ENCODE measurements at places on chromosomes 7 and 10.

- no peaks in the 10 kb centered on the region for H3K36me3 ChIP-seq
- H3K27ac ChIP-seq, result no peak overlapping the region
- no peak for DNase-seq
- H3K27me3 ChIP-seq, result no peaks in the 10 kb centered on the region
- no peak overlapping the region for H3K4me3 ChIP-seq
- H3K4me1 ChIP-seq, result no peaks in the 10 kb centered on the region
Measured at GRCh38 chr7:46015107-46015868, 94.2 kb upstream of the IGFBP3 start.

DNA sequence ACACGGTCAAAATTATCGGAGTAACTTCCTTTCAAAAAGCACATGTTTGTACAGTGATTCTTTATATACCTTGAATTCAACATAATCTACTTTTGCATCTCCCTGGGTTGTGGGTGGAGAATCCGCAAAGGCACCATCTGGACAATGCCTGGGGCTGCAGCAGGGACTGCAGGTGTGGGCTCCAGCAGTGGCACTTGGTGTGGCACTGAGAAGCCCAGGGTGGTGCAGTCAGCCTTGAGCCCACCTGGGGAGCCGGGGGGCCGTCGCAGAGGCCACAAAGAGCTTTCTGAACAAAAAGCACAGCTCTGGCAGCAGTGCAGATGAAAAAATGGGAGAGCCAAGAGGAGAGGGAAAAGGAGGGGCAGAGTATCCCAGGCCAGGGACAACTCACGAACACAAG is 22.2 kb downstream of the PARD3 start:
- H3K4me1 ChIP-seq, result no peaks in the 10 kb centered on the region
- H3K27ac ChIP-seq, result no peak overlapping the region
- H3K36me3 ChIP-seq, result no peaks in the 10 kb centered on the region
- DNase-seq, result no peak

DNA sequence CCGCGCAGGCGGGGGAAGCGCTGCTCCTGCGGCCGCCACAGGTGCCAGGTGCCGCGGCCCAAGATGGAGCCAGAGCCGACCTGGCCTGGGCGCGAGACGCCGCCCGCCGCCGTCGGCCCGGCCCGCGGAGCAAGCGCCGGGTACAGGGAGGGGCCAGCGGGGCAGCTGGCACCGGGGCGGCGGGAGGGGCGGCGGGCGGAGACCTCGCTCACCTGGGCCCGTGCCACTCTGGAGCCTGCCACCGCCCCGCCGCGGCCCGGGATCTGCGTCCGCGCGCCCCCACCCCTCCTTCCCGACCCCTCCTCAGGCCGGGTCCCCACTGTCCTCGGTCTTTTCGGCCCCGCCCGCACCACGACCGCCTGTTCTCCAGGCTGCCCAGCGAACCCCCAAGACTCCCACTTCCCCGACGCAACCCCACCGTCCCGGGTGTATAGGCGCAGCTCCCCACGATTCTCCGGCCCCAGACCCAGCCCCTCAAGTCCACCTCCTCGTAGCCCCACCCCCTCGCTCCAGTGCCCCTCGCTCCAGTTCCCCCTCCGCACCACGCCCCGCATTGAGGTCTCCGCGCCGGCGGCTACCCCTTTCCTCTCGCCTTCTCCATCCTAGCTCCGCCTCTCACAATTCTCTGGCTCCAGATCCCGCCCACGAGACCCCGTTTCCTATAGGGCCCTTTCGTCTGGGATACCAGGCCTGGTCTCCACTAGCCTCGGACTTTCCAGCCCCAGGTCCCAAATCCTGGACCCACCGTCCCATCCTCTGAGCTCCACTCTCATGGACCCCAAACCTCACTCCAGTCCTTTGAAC is at the start of gene GPRIN2:
Gene GPRIN2 (minus strand): TSS at position 144 of the 804 bp plus-strand sequence. CDS start 5,922 bp downstream, outside the sequence.
- peak within 1 kb of the TSS; percentile 3 for H3K4me3 ChIP-seq
- H3K27me3 ChIP-seq, result peaks cover 6% of the 10 kb centered on the region
- no peaks in the 10 kb centered on the region for H3K36me3 ChIP-seq
- no peak within 1 kb of the TSS for H3K27ac ChIP-seq

GRCh38 chr7:137798073-137798763 is 48.6 kb downstream of the DGKI start:
- DNase-seq, result no peak
- no peak overlapping the region for H3K27ac ChIP-seq
- no peaks in the 10 kb centered on the region for H3K4me1 ChIP-seq
- H3K4me3 ChIP-seq, result no peak overlapping the region
- no peaks in the 10 kb centered on the region for H3K36me3 ChIP-seq

DNA sequence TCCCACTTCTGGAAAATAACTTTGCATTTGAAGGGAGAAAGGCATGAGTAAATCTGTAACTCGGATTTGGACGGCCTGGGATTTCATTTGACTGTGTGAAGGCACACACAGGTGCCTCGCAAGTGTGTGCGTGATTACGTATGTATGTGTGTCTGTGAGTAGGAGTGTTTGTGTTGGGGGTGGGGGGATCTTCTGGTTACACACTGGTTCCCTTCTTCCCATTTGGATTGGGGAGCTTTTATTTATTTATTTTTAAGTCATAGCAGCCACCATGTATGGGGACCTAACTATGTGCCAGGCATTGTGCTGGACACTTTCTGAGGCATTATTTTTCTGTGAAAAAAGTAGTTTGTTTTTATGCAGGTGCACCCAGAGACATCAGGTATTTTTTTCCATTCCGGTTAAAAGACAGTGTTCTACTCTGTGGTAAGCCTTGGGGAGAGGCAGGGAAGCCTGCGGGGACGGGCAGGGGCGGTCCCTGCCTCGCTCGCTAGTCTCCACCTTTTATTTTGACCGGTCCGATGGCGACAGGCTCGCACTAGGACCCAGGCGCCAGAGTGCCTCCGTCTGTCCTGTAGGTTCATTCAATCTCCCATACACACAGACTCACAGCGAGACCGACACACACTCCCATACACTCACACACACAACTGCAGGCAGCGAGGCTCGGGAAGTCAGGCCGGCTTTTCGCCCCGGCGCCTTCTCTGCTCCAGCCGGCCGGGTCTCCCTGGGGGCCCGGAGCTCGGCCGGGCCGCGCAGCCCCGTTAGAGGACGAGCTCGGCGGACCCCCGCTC is at the start of gene MXI1:
Gene MXI1 (plus strand): TSS at position 595 of the 794 bp plus-strand sequence. CDS start 204 bp downstream, outside the sequence.
- peaks cover 46% of the 10 kb centered on the region for H3K27me3 ChIP-seq
- peaks cover 51% of the 10 kb centered on the region for H3K4me1 ChIP-seq
- H3K27ac ChIP-seq, result peak within 1 kb of the TSS; percentile 41
- H3K36me3 ChIP-seq, result no peaks in the 10 kb centered on the region
- peak within 1 kb of the TSS; percentile 93 for H3K4me3 ChIP-seq
- DNase-seq, result peak; percentile 31

All from immature natural killer cell (primary cell).